ENCODE measurements at places on chromosomes 12 and 14. TPM values are rescaled to one million over a fixed set of nuclear protein-coding genes. Genes with fewer than 3 reads are reported as not detected.

OSGEP gene
- total RNA-seq: 69.3 TPM

DACT1 gene
- total RNA-seq: 35.7 TPM

SEC23A gene
- 97.8 TPM for total RNA-seq

ARHGAP5 gene
- 85.8 TPM for total RNA-seq

DNA sequence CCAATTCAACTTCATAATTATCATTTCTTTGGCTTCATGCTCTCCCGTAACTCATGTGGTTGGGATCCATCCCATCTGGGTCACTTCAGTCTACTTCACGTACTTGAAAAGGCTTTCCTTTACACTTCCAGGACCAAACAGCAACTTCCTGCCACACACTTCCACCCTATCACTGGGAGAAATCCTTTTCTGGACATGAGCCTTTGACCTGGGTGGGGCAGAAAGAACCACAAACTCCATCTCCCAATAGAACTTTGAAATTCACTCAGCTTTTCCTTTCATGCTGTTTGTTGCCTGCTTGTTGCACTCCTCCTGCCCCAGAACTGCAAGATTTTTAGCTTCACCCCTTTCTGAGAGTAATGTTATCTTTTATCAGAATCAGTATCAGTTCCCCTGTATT lies 18.4 kb upstream of the GALNT16 start:
- DNase-seq: no peak
- H3K4me3 ChIP-seq: no peak overlapping the region
- H3K27ac ChIP-seq: peak overlapping the region; percentile 22
- H3K4me1 ChIP-seq: peaks cover 26% of the 10 kb centered on the region

DNA sequence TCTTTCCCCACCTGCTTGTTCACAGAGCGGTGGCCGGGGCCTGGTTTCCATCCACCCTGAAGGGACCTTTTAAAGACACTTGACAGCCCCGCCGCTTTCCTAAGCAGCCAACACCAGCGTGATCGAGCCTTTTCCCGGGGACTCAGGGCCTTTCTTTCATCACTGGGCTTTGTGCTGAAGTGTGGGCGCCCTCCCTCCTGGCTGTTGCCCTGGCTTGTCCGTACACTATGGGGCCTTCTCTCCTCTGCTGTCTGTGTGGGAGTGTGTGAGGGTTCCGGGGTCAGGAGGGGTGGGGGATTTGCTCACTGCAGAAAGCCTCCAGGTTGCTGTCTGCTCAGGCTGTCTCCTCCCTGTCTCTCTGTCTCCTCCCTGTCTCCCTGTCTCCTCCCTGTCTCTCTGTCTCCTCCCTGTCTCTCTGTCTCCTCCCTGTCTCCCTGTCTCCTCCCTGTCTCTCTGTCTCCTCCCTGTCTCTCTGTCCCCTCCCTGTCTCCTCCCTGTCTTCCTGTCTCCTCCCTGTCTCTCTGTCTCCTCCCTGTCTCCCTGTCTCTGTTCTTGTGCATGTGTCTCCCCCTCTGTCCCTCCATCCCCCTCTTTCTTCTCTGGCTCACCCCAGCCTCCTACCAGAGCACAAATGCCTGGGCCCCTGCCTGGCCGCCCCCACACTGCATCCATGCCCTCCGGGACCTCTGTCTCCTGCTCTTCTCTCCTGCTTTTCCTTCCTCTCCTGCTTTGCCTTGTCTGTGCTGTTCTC lies 64.7 kb downstream of the CCDC92 start:
- no peak overlapping the region for H3K4me3 ChIP-seq
- no peaks in the 10 kb centered on the region for H3K36me3 ChIP-seq
- no peaks in the 10 kb centered on the region for H3K4me1 ChIP-seq
- no peaks in the 10 kb centered on the region for H3K27me3 ChIP-seq

All from tibial nerve (tissue), 4 donors.